DMS 273 treated with DMSO at 0.1 percent for 48 hours (cell line): ENCODE measurements at places on chromosomes 11 and 22.

- DNase-seq, result no peak
Measured at GRCh38 chr11:6191742-6192141, 7.3 kb upstream of the OR52W1 start.

DNA sequence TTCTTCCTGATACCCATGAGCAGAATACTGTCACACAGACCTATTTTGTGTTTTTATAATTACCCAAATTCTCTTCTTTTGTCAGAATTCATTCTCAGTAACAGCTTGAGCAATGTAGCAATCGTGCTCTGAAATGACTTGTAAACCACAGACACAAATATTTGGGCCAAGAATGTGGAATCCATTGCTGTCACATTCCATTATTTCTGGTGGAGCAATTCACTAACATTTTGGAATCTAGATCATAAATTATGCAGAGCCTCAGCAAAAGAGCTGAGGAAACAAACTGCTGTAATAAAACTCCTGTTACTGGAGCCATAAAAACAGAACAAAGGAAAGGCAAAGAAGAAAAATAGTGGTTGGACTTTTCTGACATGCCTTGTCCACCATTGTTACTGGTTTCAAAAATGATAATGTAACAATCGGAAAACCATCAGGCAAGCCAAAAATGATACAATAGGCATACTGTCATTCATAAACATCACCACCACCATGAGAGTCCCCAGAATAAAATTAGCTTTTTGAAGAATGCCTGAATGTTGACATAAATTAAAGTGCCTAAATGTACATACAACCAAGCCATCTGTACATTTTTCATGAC is 223.4 kb upstream of the PITPNB start:
- no peak for DNase-seq

DNA sequence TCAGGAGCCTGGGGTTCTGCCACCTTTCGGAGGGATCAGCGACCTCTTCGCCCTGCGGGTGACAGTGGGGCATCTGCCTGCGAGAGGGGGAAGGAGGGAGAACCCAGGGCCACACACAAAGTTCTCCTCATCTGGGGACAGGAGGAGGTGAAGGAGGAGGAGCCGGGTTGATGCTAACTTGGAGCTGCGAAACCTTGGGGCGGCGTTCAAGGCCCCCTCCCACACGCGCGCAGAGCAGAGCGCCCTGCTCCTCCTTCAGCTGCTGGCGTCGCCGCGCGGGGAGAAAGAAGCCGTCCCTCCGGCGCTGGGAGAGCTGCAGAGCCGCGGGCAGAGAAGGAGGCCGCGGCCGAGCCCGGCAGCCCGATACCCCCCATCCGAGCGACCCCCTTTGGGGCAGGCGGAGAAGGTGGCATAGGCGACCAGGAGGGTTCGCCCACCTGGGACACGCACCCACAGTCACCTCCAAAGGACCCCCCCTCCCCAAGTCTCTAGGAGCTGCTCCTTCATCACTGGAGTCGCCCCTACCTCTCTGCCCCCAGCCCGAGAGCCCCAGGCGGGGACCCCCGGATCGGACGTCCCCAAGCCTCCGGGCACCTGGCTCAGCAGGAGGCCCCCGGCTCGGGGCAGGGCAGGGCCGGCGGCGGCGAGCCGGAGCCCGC is at the start of gene RASD2:
Gene RASD2 (plus strand): TSS at position 237 of the 659 bp plus-strand sequence. CDS start 5,979 bp downstream, outside the sequence.
- no peak for DNase-seq

- no peak for DNase-seq
Measured at GRCh38 chr11:11589437-11589836, 32.4 kb downstream of the GALNT18 start.
